ENCODE measurements at places on chromosomes 12 and 14.

DNA sequence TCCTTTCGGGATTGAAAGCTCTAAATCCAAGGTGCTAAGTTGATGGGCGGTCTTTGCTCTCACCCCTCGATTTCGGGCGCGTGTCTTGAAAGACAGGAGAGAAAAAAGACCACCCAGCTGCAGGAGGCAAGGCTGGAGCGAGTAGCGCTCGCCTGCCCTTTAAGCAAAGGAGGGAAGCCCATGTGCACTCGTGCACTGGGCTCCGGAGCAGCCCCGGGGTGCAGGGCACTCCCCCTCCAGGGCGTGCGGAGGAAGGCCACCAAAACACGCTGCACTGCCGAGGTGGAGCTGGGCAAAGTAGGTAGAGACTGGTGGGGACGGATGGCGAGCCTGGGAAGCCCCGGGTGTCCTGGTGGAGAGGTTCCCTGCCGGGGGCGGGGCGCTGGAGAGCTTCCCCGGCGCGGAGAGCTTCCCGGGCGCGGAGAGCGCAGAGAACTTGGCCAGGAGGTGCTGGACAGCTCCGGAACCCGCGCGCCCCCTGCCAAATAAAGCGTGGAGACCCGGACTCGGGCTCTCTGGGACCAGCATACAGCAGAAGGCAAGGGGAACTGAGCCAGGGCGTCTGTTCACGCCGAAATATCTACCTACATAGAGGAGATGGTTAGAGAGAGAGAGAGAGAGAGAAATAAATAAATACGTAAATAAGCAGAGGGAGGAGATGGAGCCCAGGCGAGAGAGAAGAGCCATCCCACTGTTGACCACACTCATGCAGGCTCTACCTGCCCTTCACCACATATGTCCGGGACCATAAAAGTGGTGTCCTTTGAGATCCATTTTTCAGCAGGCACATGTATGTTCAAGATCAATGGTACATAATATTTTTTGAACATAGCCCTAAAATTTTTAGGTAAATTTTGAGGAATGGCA lies 662 bp upstream of the NELL2 start:
- DNase-seq: peak; percentile 17

GRCh38 chr12:124388679-124389137 lies 93.8 kb downstream of the RFLNA start:
- peak; percentile 16 for DNase-seq

- DNase-seq: no peak
These were observed 56.1 kb downstream of the APAF1 start for GRCh38 chr12:98701166-98701565.

DNA sequence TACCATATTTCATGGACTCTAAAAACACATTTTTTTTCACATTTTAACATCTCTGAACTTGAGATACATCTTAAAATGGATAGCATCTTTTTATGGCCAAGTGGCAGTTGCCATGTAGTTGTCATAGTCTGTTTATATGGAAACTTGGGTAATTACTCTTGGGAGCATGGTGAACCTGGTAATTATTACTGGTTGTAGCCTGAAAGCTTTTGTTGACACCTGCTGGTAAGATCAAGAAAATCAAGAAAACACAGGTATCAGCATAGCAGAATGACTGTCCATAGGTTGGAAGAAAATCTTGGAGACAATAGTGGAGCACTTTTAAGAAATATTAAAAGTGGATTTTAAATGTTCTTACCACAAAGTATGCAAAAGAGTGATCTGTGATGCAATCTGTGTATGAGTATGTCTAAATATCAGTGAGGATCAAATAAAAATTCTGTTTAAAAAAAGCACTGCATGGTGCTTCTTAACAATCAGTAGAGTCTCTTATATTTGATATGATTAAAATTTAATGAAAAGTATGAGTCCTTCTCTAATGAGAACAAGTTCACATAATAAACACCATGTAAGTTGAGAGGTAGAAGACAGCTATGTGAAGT lies 44.2 kb downstream of the TTC8 start:
- DNase-seq: no peak

GRCh38 chr12:10082117-10082874 lies 16.5 kb downstream of the CLEC1A start:
- DNase-seq: no peak

GRCh38 chr14:89065879-89066278 lies 241.4 kb downstream of the TTC8 start:
- DNase-seq: no peak

- no peak for DNase-seq
These were observed 6.0 kb downstream of the HMGA2 start for GRCh38 chr12:65830305-65830704.

GRCh38 chr12:80513211-80513610 lies 69.2 kb downstream of the PTPRQ start:
- DNase-seq: no peak

GRCh38 chr12:9872742-9873141 lies 3.6 kb upstream of the CLEC2B start:
- no peak for DNase-seq

GRCh38 chr14:49849213-49849847 lies 3.3 kb downstream of the NEMF start:
- DNase-seq: no peak

- DNase-seq: no peak
These were observed 35.1 kb downstream of the NRDE2 start for GRCh38 chr14:90296641-90297040.

GRCh38 chr14:90355540-90356518 lies 24.1 kb upstream of the NRDE2 start:
- DNase-seq: no peak

DNA sequence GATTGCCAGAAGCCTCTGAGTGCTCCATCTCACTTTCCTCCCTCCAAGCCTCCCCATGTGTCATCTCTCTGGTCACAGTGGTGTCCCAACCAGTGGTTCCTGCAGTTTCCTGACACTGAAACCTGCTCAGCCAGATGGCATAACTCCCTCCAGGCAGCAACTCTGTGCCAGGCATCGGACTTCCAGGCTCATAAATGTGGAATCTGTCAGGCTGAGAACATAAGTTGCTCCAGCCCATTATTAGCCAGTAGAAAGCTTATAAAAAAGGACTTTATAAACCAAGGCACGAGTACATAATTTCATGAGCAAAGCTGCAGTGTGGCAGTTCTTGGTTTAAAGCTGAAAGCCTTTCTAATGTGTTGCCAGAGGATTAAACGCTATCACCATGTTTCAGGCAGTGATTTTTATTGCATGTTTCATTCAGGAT lies 194.3 kb downstream of the DACT1 start:
- DNase-seq: no peak

DNA sequence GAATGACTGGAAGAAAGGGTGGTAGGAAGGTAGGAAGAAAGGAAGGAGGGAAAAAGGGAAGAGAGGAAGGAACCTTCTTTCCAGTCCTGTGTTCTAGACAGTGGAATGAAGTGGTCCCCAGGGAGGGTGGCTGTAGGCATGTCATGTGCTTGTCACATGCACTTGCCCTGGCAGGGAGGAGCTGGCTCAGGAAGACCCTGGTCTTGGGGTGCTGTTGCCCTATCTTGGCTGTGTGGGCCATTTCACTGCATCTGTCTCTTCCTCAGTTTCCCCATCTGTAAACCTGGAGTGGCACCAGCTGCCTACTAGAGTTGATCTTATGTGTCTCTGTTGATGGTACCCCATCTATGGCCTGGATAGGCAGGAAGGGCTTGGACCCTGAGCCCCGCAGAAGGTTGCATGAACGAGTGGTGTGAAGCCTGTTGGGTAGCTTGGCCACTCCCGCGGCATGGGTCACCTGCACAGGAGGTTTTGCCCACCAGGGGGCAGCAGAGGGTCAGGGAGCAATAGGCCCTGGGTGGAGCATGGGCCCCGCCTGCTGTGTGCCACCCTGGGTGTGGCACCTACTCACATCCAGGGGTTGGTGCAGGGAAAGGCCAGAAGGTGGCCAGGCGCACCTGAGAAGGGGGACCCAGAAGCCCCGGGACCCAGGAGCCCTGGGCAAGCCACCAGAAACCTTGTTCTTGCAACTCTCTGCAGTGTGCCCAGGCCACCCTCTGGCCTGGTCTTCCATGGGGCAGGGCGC lies 25.1 kb downstream of the MEG3 start:
- DNase-seq: peak; percentile 72

- DNase-seq: no peak
These were observed 166.7 kb downstream of the TMTC3 start for GRCh38 chr12:88308825-88309224.

DNA sequence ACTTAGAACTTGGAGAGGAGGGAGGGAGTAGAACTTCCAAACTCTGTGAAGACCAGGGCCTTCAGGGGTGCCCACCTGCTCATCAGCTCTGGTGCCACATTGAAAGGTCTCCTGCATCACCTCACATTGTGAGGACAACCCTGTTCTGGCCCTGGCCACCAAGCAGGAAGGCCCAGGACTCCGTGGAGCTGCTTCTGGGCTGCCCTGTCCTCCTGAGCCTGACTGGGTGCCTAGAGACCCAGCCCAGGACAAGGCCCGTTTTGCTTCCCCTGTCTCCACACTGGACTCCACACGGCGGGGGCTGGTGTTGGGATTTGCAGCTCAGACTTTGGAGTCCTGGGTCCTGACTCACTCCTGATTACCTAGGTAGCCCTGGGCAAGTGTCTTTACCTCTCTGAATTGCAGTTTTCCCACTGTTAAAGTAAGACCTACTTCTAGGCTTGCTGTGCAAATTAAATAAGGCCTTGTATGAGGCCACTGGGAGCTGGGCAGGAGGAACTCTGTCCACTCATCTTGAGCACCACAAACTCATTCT lies 12.5 kb upstream of the KRT82 start:
- DNase-seq: no peak

GRCh38 chr12:66453844-66454243 lies 151.6 kb downstream of the HELB start:
- DNase-seq: no peak

- no peak for DNase-seq
These were observed 4.4 kb upstream of the NID2 start for GRCh38 chr14:52073251-52073650.

DNA sequence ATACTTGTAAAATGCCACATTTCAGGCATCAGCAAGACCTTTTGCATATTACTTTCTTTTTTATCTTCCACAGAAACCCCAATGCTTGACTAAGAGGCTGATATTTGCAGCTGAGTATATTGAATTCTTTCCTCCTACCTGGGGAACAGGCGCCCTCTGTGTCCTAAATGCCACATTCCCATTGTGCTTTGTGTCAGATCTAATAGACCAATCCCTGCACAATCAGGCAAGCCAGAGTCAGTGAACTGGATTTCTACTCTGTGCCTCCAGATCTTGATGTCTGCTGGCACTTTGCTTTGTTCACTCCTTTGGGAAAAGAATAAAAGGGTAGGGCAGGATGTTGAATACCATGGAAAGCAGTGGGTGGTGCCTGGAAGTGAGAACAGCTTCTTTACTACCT lies 22.4 kb upstream of the TAS2R42 start:
- DNase-seq: no peak

DNA sequence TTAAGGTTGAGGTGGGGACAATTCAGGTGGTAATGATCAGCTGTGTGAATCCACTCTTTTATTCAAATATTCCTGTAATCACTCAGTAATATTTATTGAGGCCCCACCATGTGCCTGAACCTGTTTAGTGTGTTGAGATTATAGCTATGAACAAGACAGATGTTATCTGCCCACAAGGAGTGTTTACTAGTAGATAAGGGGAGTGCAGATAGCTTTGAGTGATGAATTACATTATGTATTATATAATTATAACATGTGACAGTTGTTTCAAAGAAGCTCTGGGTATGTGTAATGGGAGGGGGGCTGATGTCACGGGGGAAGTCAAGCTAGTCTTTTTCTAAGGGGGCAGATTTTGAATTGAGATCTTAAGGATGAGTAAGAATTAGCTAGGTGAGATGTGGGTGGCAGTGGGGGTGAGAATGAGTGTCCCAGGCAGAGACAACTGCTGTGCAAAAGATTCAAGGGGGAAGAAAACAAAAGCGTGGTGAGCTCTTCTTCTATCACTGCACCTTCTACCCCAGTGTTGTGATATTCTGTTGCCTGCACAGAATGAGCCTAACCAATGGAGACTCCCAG lies 21.3 kb upstream of the SRRM4 start:
- DNase-seq: no peak

DNA sequence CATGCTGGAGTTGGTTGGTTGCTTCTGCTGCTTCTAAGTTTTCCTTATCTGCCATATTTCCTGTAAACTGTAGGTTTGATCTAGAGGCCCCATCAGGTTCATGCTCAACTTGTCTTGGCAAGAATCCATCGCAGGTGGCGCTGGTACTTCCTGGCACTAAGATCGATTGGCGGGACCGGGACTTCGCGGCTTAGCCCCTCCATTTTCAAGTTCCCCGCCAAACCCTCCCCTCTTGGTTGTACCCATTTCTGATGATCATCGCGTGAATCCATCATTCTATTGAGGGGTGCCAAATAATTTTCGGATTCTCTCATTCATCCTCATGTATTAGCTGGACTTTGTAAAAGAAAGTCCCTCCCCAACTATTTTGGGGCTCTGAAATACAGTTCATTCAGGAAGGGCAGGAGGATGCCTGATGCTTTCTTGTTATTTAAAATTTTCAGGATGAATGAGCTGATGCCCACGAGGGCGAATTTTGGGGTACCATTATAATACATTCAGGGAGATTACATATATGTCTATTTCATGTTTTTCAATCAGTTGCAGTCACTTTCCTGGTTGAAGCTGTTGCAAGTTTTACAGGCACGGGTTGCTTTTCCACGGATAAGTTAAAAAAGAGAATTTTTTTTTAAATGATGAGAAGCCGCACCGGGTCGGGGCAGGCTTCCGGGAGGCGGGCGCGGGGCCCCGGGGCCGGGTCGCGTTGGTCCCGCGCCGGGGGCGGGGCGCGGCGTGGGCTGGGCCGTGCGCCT lies 395 bp upstream of the BRI3BP start:
- peak; percentile 78 for DNase-seq

DNA sequence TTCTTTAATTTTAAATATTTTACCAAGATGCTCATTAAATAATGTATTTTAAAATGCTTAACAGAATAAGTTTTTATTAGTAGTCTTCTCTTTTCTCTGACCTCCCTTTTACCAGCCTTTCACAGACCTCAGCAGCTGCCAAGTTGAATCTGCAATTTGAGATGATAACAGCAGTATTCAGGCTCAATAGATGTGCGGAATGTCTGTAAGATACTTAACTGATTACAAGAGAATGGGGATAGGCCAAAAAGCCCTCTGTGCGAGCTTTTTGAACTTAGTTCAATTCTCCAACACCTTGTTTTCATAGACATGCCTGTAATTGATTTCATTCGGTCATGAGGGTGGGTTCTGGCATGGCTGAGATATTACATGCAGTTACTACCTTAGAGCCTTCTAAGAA lies 277.2 kb downstream of the TMTC2 start:
- no peak for DNase-seq

DNA sequence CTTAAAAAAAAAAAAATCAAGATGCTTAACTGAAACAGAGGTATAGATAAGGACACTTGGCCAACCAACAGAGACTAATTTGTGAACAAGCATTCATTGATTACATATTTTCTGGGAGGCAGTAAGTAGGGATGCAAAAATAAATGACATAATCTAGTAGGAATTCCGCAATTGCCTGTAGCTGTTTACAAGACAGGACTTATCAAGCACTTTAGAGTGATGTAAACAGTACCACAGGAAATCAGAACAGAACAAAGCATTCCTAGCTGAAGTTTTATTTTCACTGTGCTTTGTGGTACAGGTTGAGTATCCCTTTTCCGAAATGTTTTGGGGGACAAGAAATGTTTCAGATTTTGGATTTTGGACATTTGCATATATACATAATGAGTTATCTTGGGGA lies 68.2 kb upstream of the FGD4 start:
- DNase-seq: no peak
